ENCODE measurements at places on chromosomes 5 and 9. TPM values are rescaled to one million over a fixed set of nuclear protein-coding genes. Genes with fewer than 3 reads are reported as not detected.

The LCN1 gene
- not detected for polyA plus RNA-seq

- no peak for DNase-seq
Observed at GRCh38 chr5:107149243-107150005, 521.3 kb downstream of the EFNA5 start.

DNA sequence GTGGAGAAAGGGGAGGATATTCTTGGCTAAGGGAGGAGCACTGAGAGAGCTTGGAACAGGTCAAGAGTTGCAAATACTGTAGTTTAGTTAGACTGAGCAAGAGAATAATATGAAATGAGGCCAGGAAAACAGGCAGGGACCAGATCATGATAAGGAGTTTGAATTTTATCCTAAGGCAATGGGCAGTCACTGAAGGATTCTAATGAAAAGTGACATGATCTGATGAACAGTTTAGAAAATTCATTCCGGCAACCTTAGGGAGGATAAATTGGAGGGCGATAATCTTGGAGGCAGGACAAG, 276.1 kb downstream of the PLK2 start:
- no peak for DNase-seq

DNA sequence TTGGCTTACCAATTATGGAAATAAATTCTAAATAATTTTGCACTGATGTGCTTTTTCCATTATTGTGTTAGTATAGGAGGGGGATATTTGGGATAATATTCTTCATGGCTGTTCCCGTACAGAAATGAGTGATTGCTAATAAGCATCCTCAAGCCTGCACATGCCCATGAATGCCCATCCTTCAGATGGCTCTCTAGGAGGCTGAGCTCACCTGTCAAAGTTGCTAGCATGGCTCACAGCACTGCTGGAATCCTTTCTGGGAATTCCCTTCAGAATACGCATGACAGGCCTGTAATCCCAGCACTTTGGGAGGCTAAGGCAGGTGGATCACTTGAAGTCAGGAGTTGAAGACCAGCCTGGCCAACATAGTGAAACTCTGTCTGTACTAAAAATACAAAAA, 124.1 kb downstream of the NXNL2 start:
- no peak for DNase-seq

- DNase-seq: no peak
Observed at GRCh38 chr5:82662340-82662739, 384.2 kb upstream of the RPS23 start.

Data from liver (tissue), 10 donors.